ENCODE measurements at places on chromosomes 1 and 21.

GRCh38 chr1:4760088-4760487, 105.7 kb downstream of the AJAP1 start:
- no peak for ATAC-seq

DNA sequence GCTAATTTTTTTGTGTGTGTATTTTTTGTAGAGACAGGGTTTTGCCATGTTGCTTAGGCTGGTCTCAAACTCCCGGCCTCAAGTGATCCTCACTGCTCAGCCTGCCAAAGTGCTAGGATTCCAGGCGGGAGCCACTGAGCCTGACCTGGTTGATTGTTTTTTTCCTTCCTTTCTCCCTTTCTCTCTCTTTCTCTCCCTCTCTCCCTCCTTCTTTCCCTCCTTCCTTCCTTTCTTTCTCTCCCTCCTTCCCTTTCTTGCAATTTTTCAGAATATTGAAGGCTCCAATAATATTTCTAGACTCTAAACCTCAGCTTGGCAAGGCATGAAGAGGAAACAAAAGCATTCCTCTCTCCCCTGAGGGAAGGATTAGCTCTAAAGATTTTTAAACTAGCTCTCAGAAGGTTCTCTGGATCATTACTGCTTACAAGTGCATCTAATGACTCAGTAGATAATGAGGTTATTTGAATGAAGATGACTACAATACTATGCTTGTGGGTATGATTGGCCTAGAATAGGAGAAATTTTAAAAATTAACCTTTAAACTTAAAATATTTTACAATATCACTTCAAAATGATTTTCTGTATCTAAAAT, 68.5 kb upstream of the GADD45A start:
- ATAC-seq: no peak

DNA sequence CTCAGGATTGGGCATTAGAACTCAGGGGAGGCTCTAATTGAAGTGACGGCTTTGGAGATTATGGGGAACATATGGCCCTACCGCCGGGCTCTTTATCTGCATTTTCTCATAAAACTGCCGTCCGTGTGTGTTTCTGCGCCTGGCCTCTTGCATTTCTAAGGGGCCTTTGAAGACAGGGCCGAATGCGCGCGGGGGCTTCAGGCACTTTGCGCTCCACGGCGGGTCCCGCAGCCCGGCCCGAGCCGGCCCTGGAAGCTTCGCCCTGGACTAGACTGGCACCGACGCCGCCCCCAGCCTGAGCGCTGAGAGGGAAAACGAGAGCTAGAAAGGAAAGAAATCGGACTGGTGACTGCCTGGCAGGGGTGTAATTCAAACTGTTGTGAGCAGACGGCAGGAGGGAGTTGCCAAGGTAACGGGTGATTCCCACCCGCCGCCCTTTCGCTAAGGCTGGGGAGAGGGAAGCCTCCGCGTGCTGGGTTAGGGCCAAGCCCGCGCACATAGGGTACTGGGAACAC, 120.7 kb downstream of the LMX1A start:
- ATAC-seq: no peak

GRCh38 chr1:159827549-159827948, 876 bp downstream of the SLAMF8 start:
- ATAC-seq: no peak

- ATAC-seq: no peak
These were observed 1211.9 kb downstream of the MRPL39 start for GRCh38 chr21:24395320-24395923.

GRCh38 chr21:29335720-29336119, 37.0 kb downstream of the BACH1 start:
- no peak for ATAC-seq

DNA sequence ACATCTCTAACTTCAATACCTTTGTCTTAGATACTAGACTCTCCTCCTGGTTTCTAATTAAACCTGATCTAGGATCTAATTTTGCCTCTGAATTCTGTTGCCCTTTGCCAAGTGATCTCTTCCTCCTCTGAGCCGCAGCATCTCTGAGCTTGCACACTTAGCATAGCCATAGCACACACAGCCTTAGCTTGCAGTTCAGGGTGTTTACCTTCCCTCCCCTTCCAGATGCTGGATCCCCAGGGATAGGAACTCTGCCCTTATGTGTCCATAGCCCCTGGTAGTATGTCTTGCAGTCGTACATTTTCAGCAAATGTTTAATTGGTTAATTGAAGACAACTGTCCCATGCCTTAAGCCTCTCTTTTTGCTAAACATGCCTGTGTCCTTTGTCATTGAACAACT, 30.3 kb downstream of the SELL start:
- no peak for ATAC-seq

- ATAC-seq: no peak
These were observed 29.7 kb downstream of the EPHA2 start for GRCh38 chr1:16126160-16126559.

DNA sequence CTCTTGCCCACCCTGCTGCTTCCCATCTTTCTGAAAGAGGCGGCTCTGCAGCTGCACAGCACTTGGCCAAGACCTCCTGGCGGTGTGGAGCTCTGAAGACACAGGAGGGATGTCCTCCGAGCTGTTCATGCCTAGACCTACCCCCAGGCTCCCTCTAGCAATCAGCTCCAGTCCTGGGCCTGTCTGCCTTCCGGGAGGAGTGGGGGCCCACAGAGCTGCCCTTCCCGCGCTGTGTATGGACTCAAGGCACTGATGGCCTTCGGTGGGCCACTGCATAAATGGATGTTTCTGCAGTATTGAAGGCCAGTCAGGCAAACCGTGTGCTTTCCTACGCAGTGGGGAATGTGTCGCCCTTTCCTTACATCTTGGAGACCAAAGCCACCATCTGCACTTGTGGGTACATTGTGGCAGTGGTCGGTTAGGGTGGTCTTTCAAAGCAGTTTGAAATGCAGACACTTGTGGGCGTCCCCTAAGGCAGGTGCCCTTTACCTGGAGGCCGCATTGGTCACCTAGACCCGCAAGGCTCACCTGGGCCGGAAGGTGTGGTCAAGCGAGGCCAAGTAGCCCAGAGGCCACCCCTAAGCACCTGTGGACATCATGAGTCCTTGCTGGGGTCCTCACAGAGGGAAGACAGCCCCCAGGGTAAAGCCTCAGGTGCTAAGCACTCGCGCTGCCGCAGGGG, 912 bp upstream of the PKNOX1 start:
- no peak for ATAC-seq

DNA sequence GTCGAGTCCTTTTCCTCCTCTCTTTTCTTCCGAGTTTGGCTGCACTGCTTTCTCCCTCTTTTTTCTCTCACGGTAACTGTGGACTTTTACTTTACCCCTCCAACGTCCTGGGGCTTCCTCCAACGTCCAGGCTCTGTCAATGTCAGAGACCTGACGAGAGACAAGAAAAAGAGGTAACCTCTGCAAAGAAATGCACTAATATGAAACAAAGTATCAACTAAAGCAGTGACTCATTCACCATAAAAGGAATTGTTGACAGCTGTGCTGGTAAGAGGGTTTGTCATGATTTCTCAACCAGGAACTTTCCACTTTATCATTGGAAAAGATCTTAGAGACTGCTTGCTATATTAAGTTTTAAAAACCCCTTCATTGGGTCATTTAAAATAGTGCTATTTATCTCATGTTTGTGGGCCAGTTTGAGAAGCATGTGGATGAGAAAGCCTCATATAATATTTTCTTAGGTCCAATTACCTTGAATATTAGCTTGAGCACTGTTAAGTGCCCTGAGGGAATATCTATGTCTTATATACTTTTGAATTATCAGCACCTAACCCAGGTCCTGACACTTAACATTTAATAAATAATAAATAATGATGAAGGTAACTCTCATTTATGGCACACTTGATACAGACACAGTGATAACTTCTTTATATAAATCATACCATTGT, at the start of gene GBP2:
TSS of gene GBP2 (minus strand) at position 202 of the 668 bp plus-strand sequence. CDS start 4,148 bp downstream, outside the sequence.
- peak; percentile 88 for ATAC-seq

GRCh38 chr1:172163498-172164215, 256.8 kb upstream of the C1orf105 start:
- no peak for ATAC-seq

- no peak for ATAC-seq
These were observed 6.0 kb upstream of the ST6GALNAC3 start for GRCh38 chr1:76068542-76068941.

- ATAC-seq: no peak
These were observed 27.3 kb downstream of the LHX9 start for GRCh38 chr1:197944485-197944884.

GRCh38 chr1:157090771-157091170, 8.8 kb downstream of the ETV3L start:
- no peak for ATAC-seq

DNA sequence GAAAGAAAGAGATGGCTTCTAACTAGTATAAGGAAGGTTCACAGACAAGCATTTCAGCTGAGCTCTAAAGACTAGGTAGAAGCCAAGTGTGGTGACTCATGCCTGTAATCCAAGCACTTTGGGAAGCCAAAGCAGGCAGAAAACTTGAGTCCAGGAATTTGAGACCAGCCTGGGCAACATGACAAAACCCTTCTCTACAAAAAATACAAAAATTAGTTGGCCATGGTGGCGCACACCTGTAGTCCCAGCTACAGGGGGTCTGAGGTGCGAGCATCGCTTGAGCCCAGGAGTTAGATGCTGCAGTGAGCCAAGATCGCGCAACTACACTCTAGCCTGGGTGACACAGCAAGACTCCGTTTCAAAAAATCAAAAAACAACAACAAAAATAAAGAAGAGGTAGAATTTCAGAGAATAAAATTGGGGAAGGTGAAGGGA, 27.8 kb downstream of the FBXO42 start:
- peak; percentile 83 for ATAC-seq

DNA sequence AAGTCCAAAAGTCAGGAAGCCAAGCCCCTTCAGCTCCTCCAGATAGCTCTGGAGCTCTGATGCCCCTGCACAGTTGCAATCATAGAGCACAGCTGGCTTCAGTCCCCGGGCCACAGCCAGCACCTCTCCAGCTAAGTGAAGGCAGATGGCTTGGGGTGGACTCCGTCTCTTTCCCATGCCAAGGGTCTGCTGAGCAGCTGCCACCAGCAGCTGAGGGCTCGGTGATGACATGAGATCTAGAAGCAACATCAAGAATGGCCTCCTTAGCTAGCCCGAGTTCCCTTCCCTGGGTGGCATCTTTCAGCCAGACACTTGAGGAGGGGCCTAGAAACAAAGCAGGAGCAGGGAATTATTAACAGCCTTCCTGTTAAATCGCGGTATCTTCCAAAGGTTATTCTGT, 973 bp downstream of the C1orf74 start:
- no peak for ATAC-seq

GRCh38 chr1:10843697-10844096, 47.3 kb upstream of the CASZ1 start:
- no peak for ATAC-seq

DNA sequence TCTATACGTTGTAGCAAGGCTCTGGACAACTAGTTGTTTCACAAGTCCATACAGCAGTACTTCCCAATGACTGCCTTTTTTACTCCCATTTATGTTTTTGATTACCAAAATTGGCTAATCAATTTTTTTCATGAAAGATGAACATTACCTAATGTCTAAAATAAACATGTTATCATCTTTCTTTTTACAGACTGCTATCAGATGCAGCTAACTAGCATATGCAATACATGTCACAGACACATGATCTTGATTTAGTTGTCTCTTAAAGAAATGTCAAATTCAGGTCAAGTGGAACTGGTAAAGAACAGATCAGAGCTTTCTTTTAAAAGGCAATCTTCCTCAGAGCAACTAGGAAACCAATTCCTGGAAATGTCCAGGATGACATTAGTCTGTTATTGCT, 630 bp upstream of the DBT start:
- ATAC-seq: no peak

DNA sequence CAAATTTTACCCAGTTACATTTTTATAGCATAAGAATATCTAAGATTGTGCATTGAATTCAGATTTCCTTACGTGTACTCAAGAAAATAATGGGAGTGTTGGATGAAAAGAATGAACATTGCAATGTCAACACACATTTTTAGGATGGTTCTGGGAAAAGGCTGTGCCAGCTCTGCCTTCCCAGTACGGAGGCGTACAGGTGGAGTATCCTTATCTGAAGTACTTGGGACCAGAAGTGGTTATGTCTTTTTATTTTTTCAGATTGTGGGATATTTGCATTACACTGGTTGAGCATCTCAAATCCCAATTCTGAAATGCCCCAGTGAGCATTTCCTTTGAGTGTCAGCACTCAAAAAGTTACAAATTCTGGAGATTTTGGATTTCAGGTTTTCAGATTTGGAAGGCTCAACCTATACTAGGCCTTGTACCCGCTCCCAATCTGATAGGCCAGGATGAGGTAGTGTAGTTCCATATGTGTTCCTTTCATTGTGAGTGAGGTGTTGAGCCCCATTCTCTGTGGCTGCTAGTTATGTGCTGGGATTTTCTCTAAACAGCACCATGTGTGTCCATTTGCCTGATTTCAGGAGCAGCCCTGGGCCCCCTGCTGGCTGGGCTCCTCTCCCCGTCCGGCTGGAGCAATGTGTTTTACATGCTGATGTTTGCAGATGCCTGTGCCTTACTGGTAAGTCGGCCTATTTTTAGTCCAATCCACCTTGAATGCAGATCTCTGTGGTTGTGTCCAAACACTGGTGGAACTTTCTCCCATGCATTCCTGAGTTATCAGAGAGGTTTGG, 60.8 kb downstream of the SLC37A1 start:
- ATAC-seq: no peak

DNA sequence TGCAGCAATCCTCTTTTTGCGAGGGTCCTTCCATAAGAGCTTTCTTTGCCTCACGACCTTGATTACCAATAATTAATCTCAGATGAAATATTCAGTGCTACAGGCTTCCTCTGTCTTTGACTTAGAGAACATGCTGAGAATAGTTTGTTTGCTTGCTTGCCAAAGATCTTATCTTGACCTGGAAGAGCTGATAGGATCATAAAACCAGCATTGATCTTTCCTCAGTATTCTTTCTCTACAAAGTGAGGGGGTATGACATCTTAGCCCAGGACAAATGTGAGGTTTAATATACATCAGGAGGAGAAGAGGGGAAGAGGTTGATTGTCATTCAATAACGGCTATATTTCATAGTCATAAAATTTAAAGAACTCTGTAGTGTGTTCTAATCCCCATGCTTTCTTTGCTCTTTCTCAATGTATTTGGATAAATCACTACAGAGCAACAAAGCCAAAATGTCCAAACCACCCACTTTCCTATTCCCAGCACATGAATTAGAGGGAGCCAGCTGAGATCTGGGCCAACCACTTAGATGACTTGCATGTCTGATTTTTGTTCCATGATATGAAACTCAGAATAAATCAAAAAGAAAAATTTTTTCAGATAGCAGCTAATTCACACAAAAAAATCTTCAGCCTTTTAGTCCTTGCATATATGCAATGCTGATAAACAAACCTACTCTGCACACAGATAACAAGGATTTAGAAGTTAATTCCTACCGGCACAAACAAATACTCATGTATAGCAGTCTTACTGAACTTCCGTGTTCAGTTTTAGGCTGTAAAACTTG, 50.5 kb upstream of the IPO9 start:
- ATAC-seq: peak; percentile 71

GRCh38 chr1:224780736-224781135, 148.7 kb upstream of the DNAH14 start:
- ATAC-seq: no peak

DNA sequence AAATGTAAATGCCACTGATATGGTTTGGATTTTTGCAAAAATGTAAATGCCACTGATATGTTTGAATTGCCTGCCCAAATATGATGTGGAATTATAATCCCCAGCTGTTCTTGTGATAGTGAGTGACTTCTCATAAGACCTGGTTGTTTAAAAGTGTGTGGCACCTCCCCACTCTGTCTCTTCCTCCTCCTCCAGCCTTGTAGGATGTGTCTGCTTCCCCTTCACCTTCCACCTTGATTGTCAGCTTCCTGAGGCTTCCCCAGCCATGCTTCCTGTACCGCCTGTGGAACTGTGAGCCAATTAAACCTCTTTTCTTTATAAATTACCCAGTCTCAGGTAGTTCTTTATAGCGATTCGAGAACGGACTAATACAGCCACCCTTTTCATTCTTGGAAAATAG, 1.3 kb upstream of the CCT8 start:
- no peak for ATAC-seq

All from gastroesophageal sphincter (tissue), 4 donors.